ENCODE measurements at places on chromosomes 7 and 10. TPM values are rescaled to one million over a fixed set of nuclear protein-coding genes. Genes with fewer than 3 reads are reported as not detected.

Gene ASIC3
- total RNA-seq, result 1.1 TPM

Gene LRRD1
- total RNA-seq, result not detected

Gene FKBP6
- total RNA-seq, result not detected

Gene EGR2
- total RNA-seq, result 1.0 TPM

Gene FASTK
- total RNA-seq, result 41.8 TPM

Gene CACNB2
- total RNA-seq, result 0.70 TPM

Gene SKAP2
- total RNA-seq, result 4.7 TPM

Gene SLK
- total RNA-seq, result 16.3 TPM

DNA sequence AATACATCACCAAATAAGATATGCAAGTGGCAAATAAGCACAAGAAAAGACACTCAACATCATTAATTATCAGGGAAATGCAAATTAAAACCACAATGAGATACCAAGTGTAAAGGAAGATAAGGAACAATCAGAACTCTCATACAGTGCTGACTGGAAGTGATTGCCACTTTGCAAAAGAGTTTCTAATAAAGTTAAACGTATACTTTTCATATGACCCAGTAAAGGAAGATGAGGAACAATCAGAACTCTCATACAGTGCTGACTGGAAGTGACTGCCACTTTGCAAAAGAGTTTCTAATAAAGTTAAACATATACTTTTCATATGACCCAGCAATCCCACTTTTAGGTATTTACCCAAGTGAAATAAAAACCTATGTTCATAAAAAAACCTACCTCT, 12.2 kb upstream of the JMJD1C start:
- no peak for DNase-seq
- H3K36me3 ChIP-seq, result no peaks in the 10 kb centered on the region
- H3K27me3 ChIP-seq, result no peaks in the 10 kb centered on the region
- H3K4me1 ChIP-seq, result no peaks in the 10 kb centered on the region
- H3K27ac ChIP-seq, result no peak overlapping the region

DNA sequence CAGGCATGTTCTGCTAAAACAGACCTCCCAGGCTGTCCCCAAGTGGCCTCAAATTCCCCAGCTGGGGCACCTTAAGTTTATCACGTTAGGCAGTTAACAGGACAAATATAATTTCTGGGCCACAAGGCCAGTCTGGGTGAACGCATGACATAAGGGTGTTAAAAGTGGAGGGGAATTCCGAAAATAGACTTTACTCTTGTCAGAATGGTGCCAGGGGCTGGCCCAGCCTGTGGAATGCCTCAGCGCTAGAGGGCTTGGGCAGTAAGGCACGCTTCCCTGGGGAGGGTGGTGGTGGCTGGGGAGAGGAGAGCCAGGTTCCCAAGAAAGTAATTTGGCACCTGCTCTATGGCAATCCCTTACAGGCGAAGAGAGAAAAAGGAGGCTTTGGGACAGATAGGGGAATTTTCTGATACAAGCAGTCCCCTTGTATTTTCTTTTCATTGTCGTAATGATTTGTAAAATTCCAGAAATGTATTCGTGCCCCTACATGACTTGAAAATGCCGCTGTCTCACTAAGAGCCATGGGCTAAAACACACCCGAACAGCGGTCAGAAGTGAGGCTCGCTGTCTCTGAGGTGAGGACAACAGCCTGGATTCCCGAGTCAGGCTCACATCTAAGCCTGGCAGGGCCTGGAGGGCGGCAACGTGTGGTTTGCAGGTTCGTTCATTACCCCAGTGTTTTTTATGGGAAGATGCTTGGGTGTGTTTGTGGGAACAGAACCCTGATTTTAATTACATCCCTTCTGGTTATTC, 463.2 kb upstream of the GALNT17 start:
- H3K4me1 ChIP-seq, result no peaks in the 10 kb centered on the region
- H3K36me3 ChIP-seq, result no peaks in the 10 kb centered on the region
- H3K4me3 ChIP-seq, result no peak overlapping the region
- no peaks in the 10 kb centered on the region for H3K27me3 ChIP-seq
- no peak overlapping the region for H3K27ac ChIP-seq
- DNase-seq, result no peak

DNA sequence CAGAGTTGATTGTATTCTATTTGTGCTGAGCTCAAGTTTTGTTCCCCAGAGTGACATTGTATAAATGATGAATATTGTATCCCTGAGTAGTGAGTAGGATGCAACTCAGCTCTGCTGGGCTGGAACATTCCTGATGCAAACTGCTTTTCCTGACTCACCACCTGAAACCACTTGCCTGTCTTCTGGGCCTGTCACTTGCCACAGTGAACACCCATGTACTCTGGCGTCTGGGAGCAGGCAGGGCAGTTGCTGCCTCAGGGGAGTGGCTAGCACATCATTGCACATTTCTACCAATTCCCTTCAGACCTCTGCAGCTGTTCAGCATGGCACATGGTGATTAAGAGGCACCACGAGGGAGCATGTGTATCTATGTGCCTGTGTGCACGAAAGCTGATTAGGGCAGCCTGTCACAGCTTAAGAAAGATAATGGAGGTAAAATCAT, 157.3 kb downstream of the SND1 start:
- H3K27ac ChIP-seq, result no peak overlapping the region
- H3K4me1 ChIP-seq, result no peaks in the 10 kb centered on the region
- H3K27me3 ChIP-seq, result no peaks in the 10 kb centered on the region
- peaks cover 24% of the 10 kb centered on the region for H3K36me3 ChIP-seq
- DNase-seq, result no peak

- no peaks in the 10 kb centered on the region for H3K36me3 ChIP-seq
- no peaks in the 10 kb centered on the region for H3K4me1 ChIP-seq
- DNase-seq, result peak; percentile 85
- peak within 1 kb of the TSS; percentile 77 for H3K4me3 ChIP-seq
- H3K27me3 ChIP-seq, result no peaks in the 10 kb centered on the region
Measured at GRCh38 chr10:88582806-88583583, at the start of gene RNLS. TSS of gene RNLS (minus strand) at chr10:88583318.

- no peak overlapping the region for H3K4me3 ChIP-seq
- H3K4me1 ChIP-seq, result no peaks in the 10 kb centered on the region
- H3K27ac ChIP-seq, result no peak overlapping the region
Measured at GRCh38 chr7:120735791-120736190, 122.2 kb downstream of the TSPAN12 start.

- no peak overlapping the region for H3K4me3 ChIP-seq
- no peak for DNase-seq
- H3K4me1 ChIP-seq, result no peaks in the 10 kb centered on the region
- H3K27ac ChIP-seq, result no peak overlapping the region
- H3K27me3 ChIP-seq, result no peaks in the 10 kb centered on the region
- no peaks in the 10 kb centered on the region for H3K36me3 ChIP-seq
Measured at GRCh38 chr7:29865526-29865925, 59.2 kb downstream of the WIPF3 start.

DNA sequence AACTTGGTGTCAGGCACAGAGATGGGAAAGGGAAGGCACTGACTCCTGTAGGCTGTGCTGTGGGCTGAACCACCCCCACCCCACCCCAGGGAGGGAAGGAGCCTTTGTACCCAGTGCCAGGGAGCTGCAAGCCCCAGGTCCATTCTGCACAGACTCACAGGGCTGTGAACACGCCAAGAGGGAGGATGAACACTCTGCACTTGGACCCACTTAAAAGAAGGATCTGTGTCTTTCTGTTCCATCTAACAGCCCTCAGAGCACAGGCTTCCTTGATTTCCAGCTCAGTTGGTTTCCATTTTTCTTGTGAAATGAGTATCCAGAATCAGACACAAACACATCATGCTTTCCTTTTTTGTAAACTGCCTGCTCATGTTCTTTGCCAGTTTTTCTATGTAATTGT, 84.9 kb downstream of the GRB10 start:
- H3K4me1 ChIP-seq, result no peaks in the 10 kb centered on the region
- H3K4me3 ChIP-seq, result no peak overlapping the region
- H3K27me3 ChIP-seq, result no peaks in the 10 kb centered on the region
- no peaks in the 10 kb centered on the region for H3K36me3 ChIP-seq

GRCh38 chr10:97163781-97164501, 21.8 kb downstream of the SLIT1 start:
- H3K27me3 ChIP-seq, result no peaks in the 10 kb centered on the region
- no peaks in the 10 kb centered on the region for H3K36me3 ChIP-seq
- DNase-seq, result no peak
- H3K27ac ChIP-seq, result no peak overlapping the region
- no peaks in the 10 kb centered on the region for H3K4me1 ChIP-seq
- H3K4me3 ChIP-seq, result no peak overlapping the region

- no peaks in the 10 kb centered on the region for H3K4me1 ChIP-seq
- no peaks in the 10 kb centered on the region for H3K36me3 ChIP-seq
- no peaks in the 10 kb centered on the region for H3K27me3 ChIP-seq
- H3K4me3 ChIP-seq, result no peak overlapping the region
Measured at GRCh38 chr7:1700086-1700485, 30.0 kb downstream of the ELFN1 start.

GRCh38 chr7:150332852-150333635, 8.4 kb downstream of the RARRES2 start:
- DNase-seq, result no peak
- H3K27ac ChIP-seq, result no peak overlapping the region

GRCh38 chr7:155213955-155214740, 83.5 kb upstream of the INSIG1 start:
- H3K36me3 ChIP-seq, result no peaks in the 10 kb centered on the region
- peak overlapping the region; percentile 9 for H3K27ac ChIP-seq
- no peaks in the 10 kb centered on the region for H3K27me3 ChIP-seq
- peak overlapping the region; percentile 51 for H3K4me3 ChIP-seq
- DNase-seq, result no peak

DNA sequence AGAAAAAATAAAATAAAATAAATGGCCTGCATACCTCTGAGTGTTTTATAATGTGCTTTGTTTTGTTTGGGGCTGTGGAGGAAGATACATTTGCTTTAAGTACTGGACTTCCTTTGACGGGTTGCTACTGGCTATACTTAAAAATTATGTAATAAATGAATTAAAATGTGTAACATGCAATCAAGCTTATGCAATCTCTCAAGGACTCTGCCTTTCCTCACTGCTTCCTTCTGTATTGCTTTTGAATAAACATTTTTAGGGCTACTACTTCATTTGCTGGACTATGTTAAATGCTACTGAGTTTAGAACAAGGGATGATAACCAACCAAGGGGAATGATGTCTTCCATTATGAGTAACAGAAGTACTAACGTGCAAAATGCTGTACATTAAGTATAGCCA, 91.6 kb downstream of the ETV1 start:
- no peak overlapping the region for H3K4me3 ChIP-seq
- DNase-seq, result no peak
- no peaks in the 10 kb centered on the region for H3K4me1 ChIP-seq
- H3K27ac ChIP-seq, result no peak overlapping the region

- H3K36me3 ChIP-seq, result no peaks in the 10 kb centered on the region
- DNase-seq, result no peak
- no peaks in the 10 kb centered on the region for H3K4me1 ChIP-seq
- H3K27ac ChIP-seq, result no peak overlapping the region
Measured at GRCh38 chr10:3048119-3049019, 19.0 kb upstream of the PFKP start.

- no peak overlapping the region for H3K4me3 ChIP-seq
- H3K36me3 ChIP-seq, result peaks cover 6% of the 10 kb centered on the region
- H3K4me1 ChIP-seq, result no peaks in the 10 kb centered on the region
- no peaks in the 10 kb centered on the region for H3K27me3 ChIP-seq
- no peak overlapping the region for H3K27ac ChIP-seq
- DNase-seq, result no peak
Measured at GRCh38 chr7:140375892-140376730, 22.2 kb downstream of the SLC37A3 start.

GRCh38 chr7:115410434-115410820, 488.5 kb downstream of the MDFIC start:
- DNase-seq, result no peak
- H3K27me3 ChIP-seq, result no peaks in the 10 kb centered on the region
- no peak overlapping the region for H3K27ac ChIP-seq
- no peaks in the 10 kb centered on the region for H3K36me3 ChIP-seq
- H3K4me1 ChIP-seq, result no peaks in the 10 kb centered on the region
- H3K4me3 ChIP-seq, result no peak overlapping the region
